ENCODE measurements at places on chromosomes 13 and 19.

GRCh38 chr19:6185093-6185834 is 49.8 kb downstream of the ACSBG2 start:
- DNase-seq: no peak

GRCh38 chr19:1163934-1164683 is 10.0 kb downstream of the SBNO2 start:
- DNase-seq: no peak

DNA sequence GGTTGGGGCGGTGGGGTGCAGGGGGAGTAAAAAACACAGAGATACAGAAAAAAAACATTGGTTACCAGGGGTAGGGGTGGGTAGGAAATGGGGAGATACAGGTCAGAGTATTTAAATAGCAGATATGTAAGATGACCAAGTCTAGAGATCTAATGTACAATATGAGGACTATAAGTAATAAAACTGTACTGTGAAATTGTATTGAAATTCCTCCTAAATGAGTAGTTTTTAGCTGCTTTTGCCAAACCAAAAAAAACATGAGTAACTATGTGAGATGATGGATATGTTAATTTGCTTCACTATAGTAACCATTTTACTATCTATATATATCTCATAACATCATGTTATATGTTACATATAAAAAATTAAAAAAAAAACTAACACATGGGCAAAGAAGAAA is 29.6 kb downstream of the VWA8 start:
- no peak for DNase-seq

GRCh38 chr13:113978741-113979481 is 5.0 kb upstream of the C13orf46 start:
- no peak for DNase-seq
